ENCODE measurements at places on chromosomes 2 and 18.

DNA sequence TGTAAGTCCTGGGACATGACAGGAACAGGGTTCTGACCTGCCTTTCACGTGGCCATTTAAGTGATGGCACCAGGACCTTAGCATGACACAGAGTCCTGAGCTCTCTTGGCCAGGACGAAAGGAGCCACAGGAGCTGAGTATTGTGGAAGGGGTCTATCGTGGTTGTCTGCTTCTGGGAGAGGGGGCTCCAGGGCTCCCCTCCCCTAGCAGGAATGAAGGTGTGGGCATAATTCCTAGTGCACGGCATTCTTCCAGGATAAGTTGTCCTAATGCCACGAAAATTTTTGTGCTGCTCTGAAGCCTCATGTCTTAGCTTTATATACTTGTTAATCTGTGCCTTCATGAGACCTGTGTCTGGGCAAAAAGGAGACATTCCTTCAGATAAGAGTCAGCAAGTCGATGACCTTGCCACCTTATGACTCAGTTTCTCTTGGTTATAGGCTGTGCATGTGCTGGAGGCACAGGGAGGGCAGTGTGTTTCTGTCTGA, 17.1 kb downstream of the GATA6 start:
- DNase-seq = no peak

GRCh38 chr18:23365602-23366001, 87.5 kb upstream of the RIOK3 start:
- DNase-seq = no peak

GRCh38 chr2:27115519-27115918, 3.4 kb downstream of the CGREF1 start:
- DNase-seq = no peak

- no peak for DNase-seq
Measured at GRCh38 chr2:65128297-65129190, 1.4 kb downstream of the RAB1A start.

DNA sequence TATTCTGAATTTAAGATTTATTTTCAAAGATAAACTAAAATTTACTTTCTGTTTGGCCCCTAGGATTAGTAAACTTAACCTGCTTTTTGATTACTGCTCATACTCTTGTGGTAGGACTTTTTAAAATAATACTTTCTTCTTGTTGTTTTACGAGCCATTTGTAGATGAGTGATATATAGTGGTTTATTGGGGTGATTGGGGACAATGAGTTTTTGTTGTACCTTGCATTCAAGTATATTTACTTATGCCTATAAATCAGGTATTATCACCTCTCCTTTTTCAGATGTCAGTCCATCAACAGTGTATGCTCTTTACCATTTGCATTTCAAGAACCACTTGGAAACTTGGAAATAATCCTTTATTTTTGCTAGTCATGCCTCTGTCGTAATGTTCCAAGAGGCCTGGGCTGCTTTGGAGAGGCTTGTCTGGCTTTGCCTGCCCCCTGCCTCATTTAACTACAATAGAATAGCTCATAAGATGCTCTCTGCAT, 131.3 kb downstream of the COMMD1 start:
- DNase-seq = no peak

GRCh38 chr2:61926531-61927477, 21.3 kb downstream of the COMMD1 start:
- no peak for DNase-seq

DNA sequence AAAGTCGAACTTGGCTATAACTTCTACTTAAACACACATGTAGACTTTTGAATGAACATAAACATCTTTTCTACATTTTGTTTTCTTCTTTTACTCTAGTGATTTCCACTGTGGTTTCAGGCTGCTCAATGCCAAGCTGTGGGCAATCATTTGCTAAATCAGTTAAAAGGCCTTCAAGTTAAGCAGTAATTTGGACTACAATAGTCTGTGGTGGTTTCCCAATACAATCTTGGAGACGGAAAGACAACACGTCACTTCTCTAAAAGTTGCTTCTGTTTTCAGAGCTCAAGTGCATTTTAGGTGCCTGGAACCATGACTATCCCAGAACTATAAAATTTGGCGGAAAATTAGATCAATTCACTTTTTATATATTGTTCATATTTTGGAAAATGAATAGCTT, 69.4 kb downstream of the TXNL1 start:
- DNase-seq = no peak

- DNase-seq = peak; percentile 55
Measured at GRCh38 chr18:58493516-58494253, 135.2 kb downstream of the ALPK2 start.

GRCh38 chr18:48459016-48459415, 49.8 kb upstream of the ZBTB7C start:
- DNase-seq = no peak

GRCh38 chr2:130372055-130372832, 16.4 kb downstream of the PTPN18 start:
- no peak for DNase-seq

GRCh38 chr2:144376460-144376859, 143.5 kb downstream of the ZEB2 start:
- DNase-seq = no peak

- DNase-seq = no peak
Measured at GRCh38 chr2:44807201-44808025, 134.1 kb upstream of the SIX3 start.

DNA sequence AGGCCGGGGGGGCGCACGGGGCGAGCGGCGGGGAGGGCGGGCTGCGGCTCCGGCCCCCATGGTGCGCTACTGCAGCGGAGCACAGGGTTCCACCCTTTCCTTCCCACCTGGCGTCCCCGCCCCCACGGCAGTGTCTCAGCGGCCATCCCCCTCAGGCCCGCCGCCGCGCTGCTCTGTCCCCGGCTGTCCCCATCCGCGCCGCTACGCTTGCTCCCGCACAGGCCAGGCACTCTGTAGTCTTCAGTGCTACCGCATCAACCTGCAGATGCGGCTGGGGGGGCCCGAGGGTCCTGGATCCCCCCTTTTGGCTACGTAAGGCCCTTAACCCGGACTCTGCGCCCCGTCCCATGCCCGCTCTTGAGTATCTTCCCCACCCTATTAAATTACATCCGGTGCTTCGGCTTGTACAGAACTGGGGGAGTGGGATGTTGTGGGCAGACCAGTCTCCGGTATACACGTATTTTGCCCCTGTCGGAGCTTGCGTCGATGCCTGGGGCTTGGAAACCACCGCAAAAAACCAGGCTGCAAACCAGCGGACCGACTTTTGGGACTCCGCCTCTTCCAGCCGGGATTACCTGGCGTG, 598 bp upstream of the WBP1 start:
- DNase-seq = no peak

DNA sequence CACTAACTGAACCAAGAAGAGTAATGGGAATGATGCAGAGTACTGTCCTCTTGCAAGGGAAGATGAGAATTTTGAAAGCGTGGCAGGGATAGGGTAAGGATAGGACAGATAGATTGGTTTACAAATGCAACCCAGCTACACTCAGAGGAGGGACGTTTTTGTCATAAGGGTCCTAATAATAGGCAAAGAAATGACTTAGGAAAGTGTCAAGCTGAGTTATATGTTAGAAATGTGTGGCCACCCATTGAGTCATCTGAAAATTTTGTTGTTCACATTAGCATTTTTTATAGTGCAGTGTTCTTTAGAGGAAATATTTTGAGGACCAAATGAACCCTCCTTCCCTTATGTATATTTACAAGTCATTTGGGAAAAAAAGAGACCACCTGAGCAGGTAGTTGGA, 137.5 kb downstream of the PHLPP1 start:
- no peak for DNase-seq

DNA sequence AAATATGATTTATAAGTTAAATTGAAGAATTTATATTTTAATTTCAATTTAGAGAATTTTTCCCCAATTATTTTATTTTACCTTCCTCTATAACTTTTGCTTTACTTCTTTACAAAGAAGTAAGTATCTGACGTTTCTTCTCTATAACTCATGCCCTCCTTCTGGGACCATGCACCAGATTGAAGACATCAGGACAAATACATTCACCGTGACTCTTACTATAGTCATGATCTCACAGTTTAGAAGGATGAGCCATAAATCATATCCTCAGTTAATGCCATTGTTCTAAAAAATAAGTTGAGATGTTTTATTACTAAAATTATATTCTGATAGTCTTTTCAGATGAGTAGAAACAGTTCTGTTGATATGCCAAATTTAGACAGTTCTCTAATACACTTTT, 279.3 kb downstream of the TMX3 start:
- no peak for DNase-seq

DNA sequence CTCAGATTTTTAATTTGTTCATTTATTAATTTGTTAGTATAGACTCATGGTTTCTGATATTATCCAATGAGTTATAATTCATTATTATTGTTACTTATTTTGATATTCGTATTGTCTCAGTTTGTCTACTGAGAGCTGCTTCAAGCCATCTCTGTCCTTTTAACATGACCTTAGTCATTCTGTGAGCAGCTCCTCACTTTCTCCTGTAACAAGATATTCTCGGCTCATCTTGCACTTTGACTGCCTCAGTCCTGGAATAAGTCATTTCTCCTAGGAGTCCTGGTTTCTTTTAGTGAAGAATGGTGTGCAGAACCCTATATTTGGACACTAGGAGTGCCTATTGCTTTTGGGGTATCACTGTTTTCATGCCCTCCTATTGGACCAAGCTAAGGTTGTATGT, 13.2 kb downstream of the ASB1 start:
- DNase-seq = no peak

GRCh38 chr2:10417551-10418335, 30.4 kb downstream of the ODC1 start:
- no peak for DNase-seq

DNA sequence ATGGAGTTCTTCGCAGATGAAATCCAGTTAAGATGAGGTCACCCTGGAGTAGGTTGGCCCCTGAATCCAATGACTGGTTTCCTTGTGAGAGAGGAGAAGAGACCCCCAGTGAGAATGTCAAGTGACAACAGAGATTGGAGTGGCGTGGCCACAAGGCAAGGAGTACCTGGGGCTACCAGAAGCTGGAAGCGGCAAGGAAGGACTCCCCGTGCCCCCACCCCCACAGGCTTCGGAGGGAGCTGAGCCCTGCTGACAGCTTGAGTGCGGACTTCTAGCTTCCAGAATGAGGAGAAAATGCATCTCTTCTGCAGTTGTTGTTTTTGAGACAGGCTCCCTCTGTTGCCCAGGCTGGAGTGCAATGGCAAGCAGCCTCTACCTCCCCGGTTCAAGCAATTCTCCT, 78.0 kb upstream of the HPCAL1 start:
- no peak for DNase-seq

GRCh38 chr18:44599412-44599811, 81.3 kb upstream of the SETBP1 start:
- DNase-seq = no peak

DNA sequence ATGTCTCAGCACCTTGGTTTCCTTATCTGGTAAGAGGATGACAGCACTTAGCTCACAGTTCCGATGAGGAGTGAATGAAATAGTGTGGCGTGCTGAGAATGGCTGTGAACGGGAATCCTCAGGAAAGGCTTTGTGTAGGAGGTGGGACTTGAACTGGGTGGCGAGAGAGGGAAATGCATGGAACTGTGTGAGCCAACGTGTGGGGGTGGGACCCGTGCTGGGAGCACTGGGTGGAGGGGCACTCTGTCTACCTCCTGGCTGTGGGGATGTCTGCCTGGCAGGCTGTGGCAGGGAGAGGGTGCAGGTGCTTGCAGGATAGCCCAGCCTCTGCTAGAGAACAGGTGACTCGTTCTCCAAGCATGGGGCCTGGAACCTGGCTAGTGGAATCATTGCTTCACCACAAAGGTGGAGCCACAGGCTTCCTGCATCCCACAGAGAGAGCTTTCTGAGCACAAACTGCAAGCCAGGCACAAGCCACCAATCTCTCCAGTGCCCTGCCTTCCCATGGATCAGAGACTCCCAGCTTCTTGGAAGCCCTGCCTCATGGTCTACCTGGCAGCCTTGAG, 145.2 kb downstream of the CELF4 start:
- DNase-seq = no peak

DNA sequence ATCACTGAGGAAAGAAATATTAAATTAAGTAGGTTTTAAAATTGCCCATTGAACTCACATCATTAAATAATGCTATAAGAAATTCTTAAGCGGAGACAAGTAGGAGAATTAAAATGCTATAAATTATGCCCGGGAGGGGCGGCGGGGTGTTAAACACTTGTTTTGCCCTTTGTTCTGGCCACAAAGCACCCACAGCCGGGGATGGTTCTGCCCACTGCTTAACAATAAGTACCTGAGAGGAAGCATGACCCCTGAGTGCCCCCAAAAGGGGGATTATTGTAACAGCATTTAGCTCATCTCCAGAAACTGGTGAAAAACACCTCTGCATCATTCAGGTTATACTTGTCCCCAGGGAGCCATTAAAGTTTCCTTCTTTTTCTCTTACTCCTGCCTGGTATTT, 332.7 kb upstream of the POU3F3 start:
- no peak for DNase-seq

DNA sequence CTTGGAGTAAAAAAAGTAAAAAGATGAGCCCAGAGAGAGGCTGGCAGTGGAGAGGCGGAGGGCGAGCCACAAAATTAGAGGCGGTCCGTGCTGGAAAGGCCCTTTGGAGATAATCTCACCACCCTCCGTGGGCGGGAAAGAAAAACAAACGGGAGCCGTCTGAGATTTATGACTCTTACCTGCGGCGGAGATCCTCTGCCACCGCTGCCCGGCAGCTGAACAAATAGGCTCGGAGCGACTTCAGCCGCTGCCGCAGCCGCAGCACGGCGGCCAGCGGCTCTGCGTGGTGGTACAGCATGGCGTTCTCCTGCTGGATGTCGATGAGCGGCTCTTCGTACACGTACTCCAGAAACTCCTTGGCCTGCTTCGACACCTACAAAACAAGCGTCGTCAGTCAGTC, 94.6 kb downstream of the PLEKHM3 start:
- DNase-seq = no peak

All from fibroblast of skin of left biceps (primary cell).